ENCODE measurements at places on chromosomes 4 and X. TPM values are rescaled to one million over a fixed set of nuclear protein-coding genes. Genes with fewer than 3 reads are reported as not detected.

DNA sequence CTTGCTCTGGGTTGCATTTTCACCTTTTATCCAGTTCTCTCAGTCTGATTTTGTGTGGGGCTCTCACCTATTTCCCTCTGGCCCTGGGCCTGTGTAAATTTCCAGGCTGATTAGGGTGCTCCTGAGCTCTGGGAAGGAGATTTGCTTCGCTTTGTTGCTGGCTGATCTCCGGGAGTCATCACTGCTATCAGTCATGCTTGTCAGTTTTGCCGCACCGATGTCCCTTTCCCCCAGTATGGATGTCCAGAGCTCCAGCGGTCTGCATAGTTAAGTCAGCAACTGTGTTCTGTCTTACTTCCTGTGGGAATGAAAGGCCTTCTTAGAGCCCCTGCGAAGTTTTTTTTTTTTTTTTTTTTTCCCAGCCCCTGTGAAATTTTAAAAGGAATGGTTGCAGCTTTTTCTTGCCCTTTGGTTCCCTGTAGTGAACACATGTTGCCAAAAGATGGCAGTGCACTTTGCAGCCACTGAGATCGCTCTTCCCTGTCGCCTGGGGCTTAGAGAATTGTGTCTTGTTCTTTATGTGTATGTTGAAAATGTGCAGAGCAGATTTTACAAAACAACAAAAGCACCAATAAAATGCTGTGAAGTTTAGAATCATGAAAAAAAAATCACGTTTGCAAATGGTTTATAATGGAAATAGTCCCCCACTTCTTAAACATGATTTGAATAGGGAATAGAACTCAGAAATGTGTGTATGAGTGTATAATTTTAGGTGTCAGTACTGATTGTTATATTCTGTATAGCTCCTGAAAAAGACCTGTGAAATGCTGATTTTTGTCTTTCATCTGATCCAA lies 109.1 kb upstream of the SLC4A4 start:
- H3K27me3 ChIP-seq: peaks cover 56% of the 10 kb centered on the region
- peak overlapping the region; percentile 19 for H3K4me3 ChIP-seq
- no peak for DNase-seq
- H3K4me1 ChIP-seq: peaks cover 3% of the 10 kb centered on the region
- no peaks in the 10 kb centered on the region for H3K36me3 ChIP-seq

DNA sequence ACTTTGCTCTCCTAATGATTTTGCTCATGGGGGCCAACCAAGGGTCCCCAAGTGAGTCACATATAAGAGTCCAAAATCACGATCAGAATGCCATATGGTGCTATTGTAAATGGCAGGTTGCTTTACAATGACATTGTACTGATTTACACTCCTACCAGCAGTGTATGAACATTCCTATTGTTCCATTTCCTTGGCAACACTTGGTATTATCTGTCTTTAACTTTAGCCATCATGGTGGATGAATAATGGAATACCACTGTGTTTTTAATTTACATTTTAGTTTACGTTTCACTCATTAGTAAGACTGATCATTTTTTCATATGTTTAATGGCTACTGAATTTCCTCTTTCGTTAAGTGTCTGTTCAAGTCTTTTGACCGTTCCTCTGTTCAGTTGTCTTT lies 96.5 kb downstream of the NYX start:
- no peak for DNase-seq
- no peaks in the 10 kb centered on the region for H3K27me3 ChIP-seq
- H3K4me1 ChIP-seq: peaks cover 2% of the 10 kb centered on the region
- H3K36me3 ChIP-seq: peaks cover 2% of the 10 kb centered on the region
- no peak overlapping the region for H3K4me3 ChIP-seq

GRCh38 chr4:79253924-79254323 lies 71.9 kb downstream of the NAA11 start:
- no peaks in the 10 kb centered on the region for H3K4me1 ChIP-seq
- no peaks in the 10 kb centered on the region for H3K36me3 ChIP-seq
- no peak overlapping the region for H3K4me3 ChIP-seq
- H3K27me3 ChIP-seq: peaks cover 6% of the 10 kb centered on the region
- no peak for DNase-seq

DNA sequence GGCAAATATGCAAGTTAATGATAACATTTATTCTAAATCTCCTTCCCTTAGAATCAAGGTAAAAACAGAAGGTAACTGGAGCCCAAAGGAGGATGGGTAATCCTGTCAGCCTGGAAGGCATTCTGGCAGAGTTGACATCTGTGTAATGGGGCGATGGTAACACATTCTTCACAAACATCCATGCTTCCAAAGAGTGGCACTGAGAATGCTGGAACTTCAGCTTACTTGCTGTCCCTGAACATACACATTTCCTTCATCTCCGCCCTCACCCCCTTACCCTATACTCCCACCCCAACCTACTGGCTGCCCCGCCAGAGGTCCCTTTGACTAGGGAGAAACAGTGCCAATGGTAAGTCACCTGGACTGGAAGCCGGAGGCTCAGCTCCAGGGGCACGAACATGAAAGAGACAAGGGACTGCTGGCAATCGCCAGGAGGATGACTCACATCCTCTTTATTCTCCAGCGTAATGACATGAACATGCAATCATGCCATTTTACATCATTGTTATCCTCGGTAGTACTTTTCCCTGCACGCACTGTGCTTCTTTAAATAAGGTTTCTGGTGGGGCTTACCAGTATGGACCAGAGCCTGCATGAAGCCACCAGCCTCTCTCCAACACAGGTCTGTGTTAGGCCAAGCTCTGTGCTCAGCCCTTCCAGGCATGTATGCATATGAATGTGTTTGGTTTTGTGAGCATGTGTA lies 694.2 kb upstream of the TENM3 start:
- no peak overlapping the region for H3K27ac ChIP-seq
- no peaks in the 10 kb centered on the region for H3K27me3 ChIP-seq
- no peak for DNase-seq
- H3K4me3 ChIP-seq: no peak overlapping the region

- H3K4me3 ChIP-seq: peak overlapping the region; percentile 34
- H3K27ac ChIP-seq: no peak overlapping the region
- H3K27me3 ChIP-seq: peaks cover 55% of the 10 kb centered on the region
- DNase-seq: no peak
These were observed 28.1 kb upstream of the MAN2B2 start for GRCh38 chr4:6546681-6547447.

The PNMA6A gene
- 0.52 TPM for total RNA-seq

The PHOX2B gene
- total RNA-seq: not detected

The CT45A5 gene
- not detected for total RNA-seq

The ANKRD50 gene
- total RNA-seq: 0.44 TPM
